Inflammatory macrophage treated with lipopolysaccharide for 4 hours (primary cell): ENCODE measurements at places on chromosomes 3 and 15.

GRCh38 chr3:98014268-98014585, 20.9 kb downstream of the GABRR3 start:
- peak; percentile 41 for DNase-seq

GRCh38 chr15:90400759-90401314, 12.8 kb downstream of the IQGAP1 start:
- peak; percentile 93 for DNase-seq

DNA sequence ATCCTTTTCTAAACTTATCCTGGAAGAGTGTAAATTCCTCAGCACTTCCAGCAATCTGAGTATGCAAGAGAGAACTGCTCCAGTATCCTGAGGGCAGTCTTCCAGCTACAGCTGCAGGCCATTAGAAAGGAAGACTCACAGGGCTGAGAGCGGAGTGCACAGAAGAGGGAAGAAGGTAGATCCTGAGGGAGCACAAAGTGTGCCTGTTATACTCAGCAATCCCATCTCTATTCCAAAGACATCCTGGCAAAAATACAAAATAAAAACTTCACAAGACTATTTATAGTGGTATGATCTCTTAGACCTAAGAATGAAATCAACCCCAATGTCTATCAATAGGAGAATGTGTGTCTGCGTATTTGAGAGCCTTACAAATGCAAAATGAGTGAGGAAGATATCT, 292.0 kb downstream of the ZIC1 start:
- no peak for DNase-seq

GRCh38 chr3:48727511-48727910, 10.5 kb upstream of the IP6K2 start:
- no peak for DNase-seq

DNA sequence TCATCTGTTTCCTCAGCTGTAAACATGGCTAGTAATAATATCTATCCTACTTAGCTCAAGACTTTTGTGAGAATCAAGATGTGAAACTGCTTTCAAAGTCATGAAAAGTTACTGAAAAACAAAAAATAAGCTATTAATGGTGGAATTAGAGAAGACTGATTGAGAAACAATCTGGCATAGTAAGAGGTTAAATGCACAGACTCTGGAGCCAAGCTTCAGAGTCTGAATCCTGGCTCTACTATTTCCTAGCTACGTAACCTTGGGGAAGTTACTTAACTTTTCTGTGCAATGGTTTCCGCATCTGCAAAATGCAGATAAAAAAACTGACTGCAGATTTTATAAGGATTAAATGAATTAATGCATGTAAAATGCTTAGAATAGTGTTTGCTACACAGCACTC, 28.8 kb downstream of the LRRFIP2 start:
- peak; percentile 75 for DNase-seq

DNA sequence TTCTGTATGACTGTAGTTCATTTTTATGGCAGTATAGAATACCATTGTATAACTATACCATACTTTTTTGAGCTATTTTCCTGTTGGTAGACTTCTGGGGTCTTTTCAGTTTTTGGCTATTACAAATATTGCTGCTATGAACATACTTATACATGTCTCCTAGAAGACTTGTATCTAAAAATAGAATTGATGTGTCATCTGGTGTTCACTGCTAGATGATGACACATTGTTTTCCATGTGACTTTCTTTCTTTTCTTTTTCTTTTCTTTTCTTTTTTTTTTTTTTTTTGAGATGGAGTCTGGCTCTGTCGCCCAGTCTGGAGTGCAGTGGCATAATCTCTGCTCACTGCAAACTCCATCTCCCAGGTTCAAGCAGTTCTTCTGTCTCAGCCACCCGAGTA, 69.8 kb downstream of the SH3GL3 start:
- no peak for DNase-seq

- DNase-seq = no peak
Observed at GRCh38 chr3:15436246-15436645, 8.8 kb downstream of the EAF1 start.

DNA sequence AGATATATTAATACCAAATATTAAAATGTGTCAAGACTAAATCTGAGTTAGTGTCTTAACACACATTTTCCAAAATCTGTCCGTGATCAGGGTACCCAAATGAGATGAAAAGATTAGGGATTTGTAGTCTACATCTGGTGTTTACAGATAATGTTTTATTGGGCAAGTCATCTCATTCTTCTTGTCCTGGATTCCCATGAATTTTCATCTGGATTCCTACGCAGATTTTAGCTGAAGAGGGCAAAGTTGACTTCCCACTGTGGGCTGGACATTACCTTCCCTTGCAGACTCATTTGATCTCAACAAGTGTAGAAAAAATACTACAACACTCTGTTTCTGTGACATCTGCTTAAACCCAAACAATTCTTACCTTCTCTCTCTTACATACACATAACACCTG, 79.1 kb downstream of the CEP63 start:
- no peak for DNase-seq

DNA sequence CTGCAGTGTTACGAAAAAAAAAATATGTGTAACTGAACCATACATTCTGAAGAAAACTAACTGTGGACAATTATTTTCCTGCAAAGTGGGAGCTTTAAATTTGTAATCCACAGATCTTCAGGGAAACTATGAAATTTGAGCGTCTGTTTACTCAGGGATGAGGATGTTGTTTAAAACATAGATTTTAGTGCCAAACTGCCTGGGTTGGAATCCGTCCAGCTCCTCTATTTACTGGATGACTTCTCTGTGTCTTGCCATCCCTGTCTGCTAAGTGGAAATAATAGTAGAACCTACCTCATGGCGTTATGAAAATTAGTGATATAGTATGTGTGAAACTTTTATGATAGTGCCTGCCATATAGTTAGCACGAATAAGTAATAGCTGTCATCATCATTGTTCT, 666.5 kb downstream of the SQOR start:
- DNase-seq = no peak

DNA sequence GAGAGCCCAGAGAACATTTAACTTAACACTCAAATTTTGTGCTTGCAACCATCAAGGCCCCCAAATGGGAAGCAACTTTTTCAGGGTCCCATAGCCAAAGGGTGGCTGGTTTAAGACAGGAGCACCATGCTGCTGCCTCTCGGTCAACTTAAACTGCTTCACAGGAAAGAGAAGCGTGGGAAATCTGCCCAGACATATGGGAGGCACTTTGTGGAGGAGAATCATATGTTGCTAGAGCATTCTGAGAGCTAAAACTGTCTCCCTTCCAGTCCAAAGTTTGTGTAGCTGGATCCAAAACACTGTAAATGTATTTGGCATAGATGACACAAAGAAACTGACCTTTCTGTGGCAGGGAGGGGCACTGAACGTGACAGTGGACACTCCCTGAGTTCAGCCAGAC, 305.9 kb upstream of the RORA start:
- DNase-seq = no peak

DNA sequence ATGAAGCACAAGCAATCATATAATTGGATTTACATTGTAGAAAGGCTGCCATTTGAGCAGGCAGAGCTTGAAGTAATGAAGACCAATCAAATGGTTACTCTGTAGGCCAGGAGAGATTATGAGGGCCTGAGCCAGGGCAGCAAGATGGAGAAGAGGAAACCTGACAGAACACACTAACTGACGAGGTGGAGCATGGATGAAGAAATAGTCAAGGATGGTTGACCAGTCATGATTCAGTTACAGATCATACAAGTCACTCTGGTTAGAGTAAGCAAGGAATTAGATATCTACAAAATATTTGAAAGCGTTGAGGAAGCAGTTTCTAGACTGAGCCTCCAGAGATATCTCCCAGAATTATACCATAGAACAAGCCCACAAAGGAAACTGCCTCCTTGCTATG, 101.8 kb upstream of the THSD4 start:
- no peak for DNase-seq

GRCh38 chr3:77303955-77304699, 264.2 kb downstream of the ROBO2 start:
- DNase-seq = no peak

GRCh38 chr15:96262549-96263489, 67.7 kb upstream of the NR2F2 start:
- no peak for DNase-seq

DNA sequence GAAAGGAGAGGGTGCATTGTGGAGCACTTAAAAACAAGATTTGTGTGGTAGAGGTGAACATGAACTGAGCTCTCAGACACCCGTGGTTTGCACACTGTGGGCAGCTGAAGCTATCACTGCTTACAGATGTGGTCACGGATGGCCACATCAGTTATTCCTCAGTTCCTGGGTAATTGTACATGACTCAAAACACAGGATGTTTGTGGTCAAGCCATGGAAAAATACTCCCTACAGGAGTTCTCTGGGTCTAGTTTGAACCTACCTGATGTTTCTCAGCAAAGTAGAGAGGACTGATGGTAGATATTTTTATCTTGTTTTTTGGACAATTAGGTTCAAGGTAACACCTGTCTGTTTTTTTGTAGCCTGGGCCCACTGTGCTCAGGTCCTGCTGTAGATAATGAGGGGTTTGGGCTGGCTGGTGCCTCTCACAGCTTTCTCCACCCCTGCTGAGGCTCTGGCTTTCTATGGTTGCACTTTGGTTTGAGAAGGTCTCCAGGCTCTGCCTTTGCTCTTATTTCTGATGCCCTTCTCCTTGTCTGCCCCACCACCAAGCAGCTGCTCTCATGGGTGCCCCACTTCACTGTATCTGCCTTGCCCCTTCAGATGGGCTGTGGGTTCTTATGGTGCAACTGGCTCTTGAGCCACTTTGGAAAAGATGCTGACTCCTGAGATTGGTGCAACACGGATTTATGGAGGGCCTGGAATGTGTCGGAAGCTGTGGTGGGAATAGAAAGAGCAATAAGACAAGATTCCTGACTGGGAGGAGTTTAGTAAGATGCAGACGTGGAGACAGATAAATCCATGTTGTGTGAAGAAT, 40.1 kb downstream of the CDCP1 start:
- DNase-seq = peak; percentile 40

DNA sequence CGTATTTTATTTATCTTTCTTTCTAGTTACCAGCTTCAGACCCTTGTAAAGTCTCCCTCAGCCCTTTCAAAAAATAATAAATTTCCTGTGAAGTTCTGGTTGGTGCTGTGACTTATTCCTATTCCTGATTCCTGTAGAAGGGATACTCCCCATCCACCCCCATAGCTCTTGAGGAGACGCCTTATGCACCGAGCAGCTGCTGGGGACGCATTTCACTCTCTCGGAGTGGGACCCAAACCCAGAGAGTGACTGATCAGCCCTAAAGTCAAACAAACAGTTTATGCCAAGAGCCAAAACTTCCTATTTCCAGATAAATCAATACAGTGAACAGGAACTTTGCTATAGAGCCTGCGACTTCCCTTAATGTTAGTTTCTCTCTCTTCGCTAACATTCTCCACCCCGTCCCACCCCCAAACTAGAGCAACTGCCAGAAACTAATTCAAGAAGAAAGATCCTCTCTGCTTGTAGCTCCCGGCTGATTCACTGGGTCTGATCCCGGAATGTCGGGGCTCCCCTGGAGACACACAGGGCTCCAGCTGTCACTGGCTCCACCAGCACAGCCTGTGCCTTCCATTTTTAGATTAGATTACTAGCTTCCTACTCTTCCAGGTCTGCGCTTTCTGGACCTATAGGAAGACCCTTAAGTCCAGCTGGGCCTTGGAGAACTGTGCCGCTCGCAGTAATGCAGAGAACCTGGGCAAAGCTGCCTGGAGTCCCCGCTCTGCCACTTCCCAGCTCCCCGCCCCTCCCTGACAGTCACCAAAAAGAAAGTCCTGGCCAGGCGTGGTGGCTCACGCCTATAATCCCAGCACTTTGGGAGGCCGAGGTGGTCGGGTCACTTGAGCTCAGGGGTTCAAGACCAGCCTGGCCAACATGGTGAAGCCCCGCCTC, 45.2 kb downstream of the KLHL25 start:
- no peak for DNase-seq

DNA sequence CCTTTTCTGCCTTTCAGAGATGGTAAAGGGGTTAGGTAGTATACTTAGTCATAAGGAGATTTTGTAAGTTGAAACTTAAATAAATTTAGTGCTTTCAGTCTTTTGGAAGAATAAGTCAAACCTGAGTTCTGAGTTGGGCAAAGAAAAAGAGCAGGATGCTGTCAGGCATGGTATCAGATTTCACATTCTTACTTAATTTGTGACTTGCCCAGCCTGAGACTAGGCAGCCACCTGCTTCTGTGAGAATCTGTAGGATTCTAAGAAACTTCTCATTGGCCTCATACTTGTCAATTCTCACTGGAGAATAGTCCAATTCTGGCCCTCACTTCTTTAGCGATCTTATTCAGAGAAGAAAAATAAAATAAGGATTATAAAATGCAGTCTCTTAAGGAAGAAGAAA, 577.5 kb downstream of the DIPK2A start:
- DNase-seq = no peak

DNA sequence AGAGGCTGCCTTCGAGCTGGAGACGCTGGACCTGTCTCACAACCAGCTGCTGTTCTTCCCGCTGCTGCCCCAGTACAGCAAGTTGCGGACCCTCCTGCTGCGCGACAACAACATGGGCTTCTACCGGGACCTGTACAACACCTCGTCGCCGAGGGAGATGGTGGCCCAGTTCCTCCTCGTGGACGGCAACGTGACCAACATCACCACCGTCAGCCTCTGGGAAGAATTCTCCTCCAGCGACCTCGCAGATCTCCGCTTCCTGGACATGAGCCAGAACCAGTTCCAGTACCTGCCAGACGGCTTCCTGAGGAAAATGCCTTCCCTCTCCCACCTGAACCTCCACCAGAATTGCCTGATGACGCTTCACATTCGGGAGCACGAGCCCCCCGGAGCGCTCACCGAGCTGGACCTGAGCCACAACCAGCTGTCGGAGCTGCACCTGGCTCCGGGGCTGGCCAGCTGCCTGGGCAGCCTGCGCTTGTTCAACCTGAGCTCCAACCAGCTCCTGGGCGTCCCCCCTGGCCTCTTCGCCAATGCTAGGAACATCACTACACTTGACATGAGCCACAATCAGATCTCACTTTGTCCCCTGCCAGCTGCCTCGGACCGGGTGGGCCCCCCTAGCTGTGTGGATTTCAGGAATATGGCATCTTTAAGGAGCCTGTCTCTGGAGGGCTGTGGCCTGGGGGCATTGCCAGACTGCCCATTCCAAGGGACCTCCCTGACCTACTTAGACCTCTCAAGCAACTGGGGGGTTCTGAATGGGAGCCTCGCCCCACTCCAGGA, 21.1 kb downstream of the NRROS start:
- DNase-seq = no peak

DNA sequence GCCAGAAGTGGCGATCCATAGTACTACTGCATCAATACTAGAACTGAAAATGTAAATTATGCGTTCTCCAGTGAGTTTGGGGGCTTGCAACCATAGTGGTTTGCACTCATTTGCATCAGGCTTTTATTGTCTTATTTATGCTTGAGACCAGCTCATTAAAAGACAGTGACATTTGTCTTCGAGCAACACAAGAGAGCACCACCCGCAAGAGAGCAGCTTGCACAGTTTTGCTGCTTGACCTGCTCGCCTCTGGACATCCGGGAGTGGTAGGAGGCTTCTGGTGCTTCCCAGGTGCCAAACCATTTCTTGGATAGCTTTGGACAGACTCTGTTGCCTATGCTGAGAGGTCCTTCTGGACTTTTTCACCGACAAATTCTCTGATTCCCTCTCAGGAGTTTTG, 294.6 kb downstream of the MEX3B start:
- no peak for DNase-seq

DNA sequence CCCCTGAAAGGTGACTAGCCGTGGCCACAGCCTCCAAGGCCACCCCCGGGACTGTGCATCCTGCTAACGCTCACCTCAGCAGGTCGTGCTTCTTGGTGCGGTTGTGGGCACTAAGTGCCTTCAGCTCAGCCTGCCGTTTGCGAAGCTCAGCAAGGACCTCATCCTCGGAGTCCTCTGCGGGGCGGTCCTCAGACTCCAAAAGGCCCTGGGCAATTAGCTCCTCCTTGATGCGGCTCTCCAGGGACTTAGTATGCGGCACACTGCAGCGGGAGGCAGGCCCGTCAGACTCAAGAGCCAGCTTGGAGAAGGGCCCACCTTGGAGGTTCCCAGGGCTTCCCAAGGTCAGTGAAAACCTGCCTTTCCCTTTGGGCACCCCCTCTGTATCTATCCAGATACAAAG, 8.3 kb downstream of the TADA3 start:
- DNase-seq = no peak
